Endothelial cell of umbilical vein (primary cell): ENCODE measurements at places on chromosomes 2 and 18. TPM values are rescaled to one million over a fixed set of nuclear protein-coding genes. Genes with fewer than 3 reads are reported as not detected.

DNA sequence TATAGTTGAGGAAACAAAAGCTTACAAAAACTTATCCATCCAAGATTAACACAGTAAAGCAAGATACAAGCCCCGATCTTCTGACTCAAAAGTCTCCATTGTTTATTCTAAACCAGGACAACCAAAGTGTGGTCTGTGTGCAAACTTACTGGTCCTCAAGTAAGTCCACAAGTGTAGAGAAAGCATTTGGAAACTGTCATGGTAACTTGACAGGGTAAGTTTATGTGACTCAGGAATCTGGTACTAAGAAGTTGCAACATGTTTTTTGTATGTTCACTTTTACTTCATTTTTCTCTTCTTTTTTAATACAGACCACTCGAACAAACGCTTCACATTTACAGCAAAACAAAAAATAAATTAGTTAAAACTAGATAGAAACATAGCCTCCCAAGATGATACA lies 9.4 kb downstream of the MBD2 start:
- H3K36me3 ChIP-seq: no peaks in the 10 kb centered on the region
- no peak overlapping the region for H3K4me3 ChIP-seq
- DNase-seq: no peak
- no peak overlapping the region for H3K27ac ChIP-seq
- peaks cover 6% of the 10 kb centered on the region for H3K4me1 ChIP-seq

DNA sequence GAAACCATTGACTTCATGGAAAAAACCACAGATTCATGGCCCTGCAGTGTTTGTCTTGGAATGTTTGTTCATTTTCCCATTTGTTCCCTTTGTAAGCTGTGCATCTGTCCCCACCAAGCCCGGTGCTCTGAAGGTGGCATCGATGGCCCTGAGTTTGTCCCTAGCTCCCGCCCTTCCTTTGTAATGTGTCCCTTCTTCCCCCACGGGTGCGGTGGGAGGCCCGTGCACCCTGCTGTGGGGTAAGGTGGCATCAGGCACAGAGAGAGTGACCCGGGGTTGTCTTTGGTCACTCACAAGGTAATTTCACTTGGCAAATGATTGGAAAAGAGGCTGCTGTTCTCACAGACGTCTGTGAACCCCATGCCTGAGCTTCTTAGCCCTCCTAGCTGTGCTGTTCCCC lies 28.7 kb downstream of the KLHL29 start:
- DNase-seq: no peak
- no peak overlapping the region for H3K4me3 ChIP-seq
- no peaks in the 10 kb centered on the region for H3K27me3 ChIP-seq
- H3K27ac ChIP-seq: no peak overlapping the region

GRCh38 chr2:1642066-1642861 lies 102.1 kb downstream of the PXDN start:
- H3K4me1 ChIP-seq: peaks cover 2% of the 10 kb centered on the region
- H3K27ac ChIP-seq: no peak overlapping the region
- no peaks in the 10 kb centered on the region for H3K27me3 ChIP-seq
- H3K4me3 ChIP-seq: no peak overlapping the region

DNA sequence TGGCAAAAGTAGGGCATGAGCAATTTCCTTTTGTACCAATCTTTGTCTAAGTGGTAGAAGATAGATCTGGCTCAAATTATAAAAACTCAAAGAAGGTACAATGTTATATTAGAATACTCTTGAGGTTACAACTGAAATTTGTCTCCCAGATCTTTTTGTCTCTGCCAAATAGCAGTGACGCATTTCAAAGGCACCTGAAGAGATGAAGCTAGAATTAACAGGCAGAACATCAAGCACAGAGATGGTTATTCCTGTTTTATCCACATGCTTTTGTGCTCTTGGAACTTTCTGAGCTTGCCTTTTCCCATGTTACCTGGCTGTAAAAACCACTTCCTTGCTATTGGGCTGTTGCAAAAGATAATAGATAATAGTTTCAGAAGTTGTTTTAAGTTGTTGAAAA lies 74.3 kb downstream of the GREB1L start:
- DNase-seq: no peak
- no peaks in the 10 kb centered on the region for H3K27me3 ChIP-seq
- no peak overlapping the region for H3K4me3 ChIP-seq
- no peaks in the 10 kb centered on the region for H3K4me1 ChIP-seq
- H3K27ac ChIP-seq: no peak overlapping the region

- no peak overlapping the region for H3K27ac ChIP-seq
- H3K4me1 ChIP-seq: no peaks in the 10 kb centered on the region
- no peak overlapping the region for H3K4me3 ChIP-seq
Observed at GRCh38 chr2:124678043-124678442, 653.0 kb downstream of the CNTNAP5 start.

DNA sequence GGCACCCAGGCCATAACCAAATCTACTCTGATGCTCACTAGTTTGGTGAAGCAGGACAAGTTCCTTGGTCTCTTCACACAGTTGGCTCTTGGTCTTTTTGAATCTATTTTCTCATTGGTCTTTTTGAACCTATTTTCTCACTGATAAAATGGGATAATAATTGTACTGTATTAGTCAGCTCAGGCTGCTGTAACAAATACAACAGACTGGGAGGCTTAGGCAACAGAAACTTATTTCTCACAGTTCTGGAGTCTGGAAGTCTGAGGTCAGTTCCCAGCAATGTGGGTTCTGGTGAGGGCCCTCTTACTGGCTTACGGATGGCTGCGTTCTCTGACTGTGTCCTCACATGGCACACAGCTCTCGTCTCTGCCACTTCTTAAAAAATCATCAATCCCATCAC lies 63.5 kb downstream of the C1D start:
- no peak overlapping the region for H3K27ac ChIP-seq
- peaks cover 17% of the 10 kb centered on the region for H3K4me1 ChIP-seq
- H3K4me3 ChIP-seq: no peak overlapping the region
- H3K27me3 ChIP-seq: no peaks in the 10 kb centered on the region
- no peak for DNase-seq

DNA sequence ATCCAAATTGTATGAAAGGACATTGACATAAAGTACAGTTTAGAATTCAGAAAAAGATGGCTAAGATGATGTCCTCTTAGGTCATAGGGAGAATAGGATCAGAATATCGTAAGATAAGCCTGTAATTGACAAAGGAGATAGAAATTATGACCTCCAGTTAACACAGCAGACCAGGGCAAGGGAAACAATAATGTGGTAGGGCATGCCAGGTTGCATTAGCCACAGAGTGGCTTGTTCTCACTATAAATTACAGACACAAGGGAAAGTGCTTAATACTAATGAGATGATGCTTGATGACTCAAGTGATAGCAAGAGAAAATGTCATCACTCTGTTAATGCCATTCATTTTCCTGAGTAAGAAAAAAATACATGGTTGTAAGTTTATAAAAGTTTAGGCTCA lies 48.9 kb upstream of the LRP1B start:
- H3K36me3 ChIP-seq: no peaks in the 10 kb centered on the region
- no peak overlapping the region for H3K27ac ChIP-seq
- no peak overlapping the region for H3K4me3 ChIP-seq
- no peaks in the 10 kb centered on the region for H3K4me1 ChIP-seq
- no peak for DNase-seq
- no peaks in the 10 kb centered on the region for H3K27me3 ChIP-seq

DNA sequence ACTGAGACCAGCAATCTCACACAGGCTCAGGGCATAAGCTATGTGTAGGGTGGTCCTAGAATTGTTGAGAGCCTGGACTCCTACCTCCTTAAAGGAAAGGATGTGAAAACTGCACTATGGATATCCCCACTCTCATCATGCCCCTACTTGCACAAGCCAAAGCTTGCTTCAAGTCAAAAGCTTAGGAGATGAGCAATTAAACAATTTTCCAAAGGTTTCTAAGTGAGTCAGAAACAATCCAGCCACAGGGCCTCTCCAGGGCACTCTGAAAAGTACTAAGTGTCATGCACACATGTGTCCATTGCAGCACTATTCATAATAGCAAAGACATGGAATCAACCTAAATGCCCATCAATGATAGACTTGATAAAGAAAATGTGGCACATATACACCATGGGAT lies 215.4 kb downstream of the AFF3 start:
- H3K27ac ChIP-seq: no peak overlapping the region
- peaks cover 3% of the 10 kb centered on the region for H3K27me3 ChIP-seq
- no peak overlapping the region for H3K4me3 ChIP-seq
- H3K36me3 ChIP-seq: no peaks in the 10 kb centered on the region
- no peak for DNase-seq

GRCh38 chr18:12701161-12701560 lies 1.4 kb downstream of the CEP76 start:
- H3K27me3 ChIP-seq: no peaks in the 10 kb centered on the region
- no peak for DNase-seq
- H3K36me3 ChIP-seq: no peaks in the 10 kb centered on the region
- H3K27ac ChIP-seq: no peak overlapping the region
- peaks cover 19% of the 10 kb centered on the region for H3K4me1 ChIP-seq

DNA sequence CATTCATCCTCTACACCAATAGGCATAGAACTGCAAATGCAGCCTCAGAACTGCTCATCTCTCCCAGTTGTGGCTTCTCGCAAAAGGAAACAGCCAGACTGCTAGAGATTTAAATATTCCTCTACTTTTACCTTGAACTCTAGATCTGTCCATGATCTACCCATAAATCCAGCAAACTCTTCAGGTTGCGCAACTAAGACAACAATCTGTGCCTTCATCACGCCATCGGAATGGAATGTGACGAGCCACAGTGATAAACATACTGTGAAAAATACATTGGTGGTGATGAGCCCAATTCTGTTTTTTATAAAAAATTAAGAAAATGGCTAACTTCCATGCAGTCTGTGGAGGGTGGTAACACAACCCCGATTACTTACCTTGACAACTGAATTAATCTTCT lies 626.7 kb downstream of the LRRTM4 start:
- no peak for DNase-seq
- H3K36me3 ChIP-seq: no peaks in the 10 kb centered on the region
- H3K4me3 ChIP-seq: no peak overlapping the region
- H3K27ac ChIP-seq: no peak overlapping the region

DNA sequence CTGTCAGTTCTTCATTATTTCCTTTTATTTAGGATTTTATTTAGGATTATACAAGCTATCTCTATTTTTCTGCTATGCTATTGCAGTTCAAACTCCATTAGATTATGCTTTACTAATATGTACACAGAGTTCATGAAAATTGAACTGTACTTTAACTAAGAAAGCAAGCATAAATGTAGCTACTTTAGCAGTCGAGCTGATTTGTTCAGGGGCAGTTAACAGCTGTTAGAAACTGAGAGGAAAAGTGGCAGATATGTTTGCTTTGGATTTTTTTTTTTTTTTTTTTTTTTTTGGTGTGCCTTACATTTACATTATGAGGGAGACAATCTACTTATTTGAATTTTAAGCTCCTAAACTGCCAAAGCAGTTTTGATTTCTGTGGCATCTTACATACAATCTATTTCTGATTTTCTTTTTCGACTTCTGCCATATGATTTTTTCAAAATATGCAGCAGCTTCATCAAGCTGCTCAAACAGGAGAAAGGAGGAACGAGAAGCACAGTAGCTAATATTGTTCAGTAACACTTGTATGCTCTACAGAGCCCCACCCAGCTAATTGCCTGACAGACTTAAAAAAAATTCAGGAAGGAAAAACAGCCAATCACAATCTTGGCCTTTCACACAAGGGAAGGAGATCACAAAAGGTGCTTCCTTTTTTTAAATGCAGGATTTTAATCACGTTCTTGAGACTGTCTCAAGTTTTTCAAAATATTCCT lies 233.4 kb upstream of the SIX3 start:
- peaks cover 5% of the 10 kb centered on the region for H3K4me1 ChIP-seq
- no peaks in the 10 kb centered on the region for H3K27me3 ChIP-seq
- H3K27ac ChIP-seq: no peak overlapping the region
- H3K4me3 ChIP-seq: no peak overlapping the region

Gene SLC25A52
- polyA plus RNA-seq: 0.06 TPM in 1 of 2 replicates, not detected in the other

Gene FLACC1
- polyA plus RNA-seq: 0.11 and 0.14 TPM in 2 replicates

Gene TLX2
- polyA plus RNA-seq: not detected in 2 replicates

Gene PAIP2B
- 0.13 and 0.21 TPM in 2 replicates for polyA plus RNA-seq

Gene DSG1
- not detected in 2 replicates for polyA plus RNA-seq

Gene FEV
- not detected in 2 replicates for polyA plus RNA-seq

Gene PLA2R1
- polyA plus RNA-seq: 6.2 and 6.9 TPM in 2 replicates

Gene RTP5
- polyA plus RNA-seq: not detected in 2 replicates
